CD8-positive, alpha-beta T cell (primary cell): ENCODE measurements at places on chromosomes 16 and 17. TPM values are rescaled to one million over a fixed set of nuclear protein-coding genes. Genes with fewer than 3 reads are reported as not detected.

DNA sequence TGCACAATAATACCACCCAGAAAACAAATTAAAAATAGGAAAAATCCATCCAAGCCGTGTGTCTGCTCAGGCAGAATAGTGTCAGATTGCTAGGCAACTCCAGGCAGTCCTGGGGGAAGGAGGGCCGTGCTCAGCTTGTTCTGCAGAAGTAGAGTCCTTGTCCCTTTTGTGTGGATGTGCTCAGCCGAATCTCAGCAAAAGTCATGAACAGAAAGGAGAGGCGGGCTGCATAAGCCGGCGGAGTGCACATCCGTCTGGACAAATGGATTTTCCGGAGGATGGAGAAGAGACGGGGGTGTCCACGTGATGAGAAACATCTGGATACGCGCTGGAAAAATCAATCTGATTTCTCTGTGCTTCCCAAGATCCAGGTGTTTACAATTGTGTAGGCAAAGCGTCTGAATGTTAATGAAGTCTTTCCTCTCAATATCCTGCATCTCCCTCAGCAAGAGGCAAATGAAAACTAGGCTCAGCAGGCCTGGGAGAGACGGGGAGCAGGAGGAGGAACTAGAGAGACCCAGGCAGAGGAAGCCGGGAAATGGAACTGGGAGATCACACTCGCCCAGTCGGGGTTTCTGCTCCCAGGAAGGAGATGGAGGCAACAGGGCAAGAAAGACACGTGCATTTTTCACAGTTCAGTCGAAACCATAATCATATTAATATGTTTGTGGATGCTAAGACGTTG, 7.7 kb upstream of the RBFOX3 start:
- no peak for DNase-seq

DNA sequence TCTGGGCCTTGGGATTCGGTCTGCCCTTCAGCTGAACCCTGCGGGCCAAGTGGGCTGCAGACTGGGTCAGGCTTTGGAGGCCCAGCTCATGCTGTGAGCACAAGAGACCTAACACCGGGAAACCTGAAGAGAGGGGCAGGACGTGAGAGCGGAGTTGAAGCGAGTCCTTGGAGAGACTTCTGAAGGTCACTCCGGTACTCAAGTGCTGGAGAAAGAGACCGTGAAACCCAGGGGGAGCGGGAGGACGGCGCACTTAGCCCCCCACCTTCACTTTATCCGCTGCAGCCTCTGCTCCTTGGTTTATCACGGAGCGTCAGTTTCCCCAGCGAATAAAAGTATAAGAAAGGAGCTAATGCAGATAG, 361 bp downstream of the UQCRC2 start:
- DNase-seq = no peak

GRCh38 chr16:56918467-56919012, 13.4 kb upstream of the HERPUD1 start:
- DNase-seq = no peak

DNA sequence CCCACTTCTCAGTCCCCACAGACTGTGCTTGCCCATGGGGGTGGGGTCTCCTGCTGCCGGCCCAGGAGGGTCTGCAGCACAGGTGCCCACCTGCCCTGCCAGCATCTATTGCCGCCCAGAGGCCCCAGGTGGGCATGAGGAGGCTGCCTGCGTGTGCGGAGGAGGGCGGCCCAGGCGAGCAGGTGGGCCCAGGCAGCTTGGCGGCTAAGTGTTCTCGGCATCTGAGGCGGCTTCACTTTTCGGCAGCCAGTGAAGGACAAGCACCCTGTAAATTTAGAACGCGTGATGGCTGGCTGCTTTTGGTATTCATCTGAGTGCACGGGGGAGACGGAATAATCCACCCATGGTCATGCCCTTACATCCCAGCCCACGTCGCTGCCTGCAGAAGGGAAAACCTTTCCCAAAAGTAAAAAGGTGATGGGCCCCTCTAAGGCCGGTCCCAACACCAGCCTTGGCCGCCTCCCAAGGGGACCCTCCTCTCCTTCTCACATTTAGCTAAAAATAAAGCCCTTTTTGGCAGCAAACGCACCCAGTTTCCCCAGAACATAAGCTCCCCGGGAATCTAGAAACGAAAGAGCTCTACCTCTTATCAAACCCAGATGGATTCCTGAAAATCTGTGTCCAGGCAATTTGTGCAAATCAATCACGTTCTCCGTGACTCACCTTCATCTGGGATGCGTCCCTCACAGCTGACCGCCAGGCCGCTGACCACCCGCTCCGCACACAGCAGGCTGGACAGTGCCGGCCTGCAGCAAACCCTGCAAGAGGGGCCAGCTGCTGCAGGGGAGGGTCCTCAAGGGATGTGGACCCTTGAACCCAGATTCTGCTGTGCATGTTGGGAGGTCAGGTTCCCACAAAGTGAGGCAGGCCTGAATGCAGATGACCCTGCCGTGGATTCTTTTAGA, 79.4 kb downstream of the RBFOX3 start:
- no peak for DNase-seq

ATP6V0A1 gene
- total RNA-seq = 8.3 TPM

DHRS7C gene
- not detected for total RNA-seq
